Progenitor cell of endocrine pancreas (in vitro differentiated cells): ENCODE measurements at places on chromosomes 4 and X. TPM values are rescaled to one million over a fixed set of nuclear protein-coding genes. Genes with fewer than 3 reads are reported as not detected.
A peak's percentile ranks its signal among the peaks of the same experiment; 100 is the strongest.

DNA sequence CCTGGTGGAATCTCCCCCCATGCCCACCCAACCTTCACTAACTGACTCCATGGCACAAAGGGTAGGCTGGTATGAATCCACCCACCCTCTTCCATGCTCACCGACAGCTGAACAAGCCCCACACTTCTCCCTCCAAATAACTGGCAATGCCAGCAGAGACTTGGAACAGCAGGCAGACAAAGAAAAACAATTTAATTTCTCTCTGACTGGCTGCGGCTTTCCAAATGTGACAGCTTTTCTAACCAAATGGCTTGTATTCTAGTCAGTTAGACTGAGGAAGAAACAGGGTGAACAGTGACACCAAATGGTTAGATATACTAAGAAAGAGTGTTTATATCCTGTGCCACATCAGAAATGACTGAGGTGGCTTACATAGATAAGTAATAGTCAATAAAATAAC, 199.3 kb upstream of the ADAMTS3 start:
- DNase-seq: no peak

DNA sequence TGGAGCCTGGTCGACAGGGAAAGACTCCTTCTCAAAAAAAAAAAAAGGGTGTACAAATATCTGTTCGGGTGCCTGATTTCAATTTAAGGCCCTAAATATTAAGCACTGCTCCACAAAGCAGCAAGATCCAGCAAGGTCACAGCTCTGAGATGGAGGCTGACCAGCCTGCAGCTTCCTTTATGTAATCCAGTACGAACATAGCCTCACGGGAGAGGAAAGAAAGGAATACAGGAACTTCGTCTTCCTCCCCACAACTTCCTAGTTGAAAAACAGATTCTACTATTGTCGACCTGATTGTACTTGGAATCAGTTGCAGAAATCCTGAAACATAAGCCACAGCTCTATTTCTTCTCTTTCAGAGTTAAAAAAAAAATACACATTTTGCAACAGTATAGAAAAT, 53.5 kb upstream of the TBC1D9 start:
- DNase-seq: no peak

DNA sequence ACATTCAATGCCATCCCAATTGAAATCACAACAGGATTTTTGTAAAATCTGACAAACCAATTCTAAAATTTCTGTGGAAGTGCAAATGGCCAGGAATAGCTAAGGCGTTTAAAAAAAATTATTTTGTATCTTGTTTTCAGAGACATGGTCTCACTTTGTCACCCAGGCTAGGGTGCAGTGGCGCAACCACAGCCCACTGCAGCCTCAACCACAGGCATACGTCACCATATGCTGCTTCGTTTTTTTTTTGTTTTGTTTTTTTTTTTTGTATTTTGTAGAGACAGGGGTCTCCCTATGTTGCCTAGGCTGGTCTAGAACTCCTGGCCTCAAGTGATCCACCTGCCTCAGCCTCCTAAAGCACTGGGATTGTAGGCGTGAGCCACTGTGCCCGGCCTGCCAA, 24.5 kb downstream of the ZNF41 start:
- no peak for DNase-seq

GRCh38 chr4:126004941-126005340, 690.2 kb downstream of the FAT4 start:
- no peak for DNase-seq

GRCh38 chr4:77493120-77493752, 112.4 kb upstream of the CXCL13 start:
- no peak for DNase-seq

GRCh38 chrX:45347877-45348276, 147.2 kb upstream of the DIPK2B start:
- no peak for DNase-seq

DNA sequence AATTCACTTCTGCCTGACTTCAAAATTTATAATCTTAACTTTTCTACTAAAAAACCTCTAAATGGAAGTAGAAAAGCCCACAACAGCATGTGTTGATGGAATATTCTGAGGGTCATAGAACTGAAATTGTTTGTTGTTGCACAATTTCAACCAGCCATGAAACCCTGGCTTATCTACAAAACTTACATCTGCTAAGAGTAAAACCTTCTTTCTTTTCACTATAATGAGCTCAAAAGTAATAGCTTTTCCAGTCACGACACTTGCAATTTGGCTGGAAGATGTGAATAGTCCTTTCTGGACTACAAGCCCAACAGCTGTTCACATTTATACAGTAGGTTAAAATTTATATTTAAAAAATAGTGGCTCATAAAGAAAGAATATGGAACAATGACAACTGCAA, 250.0 kb downstream of the GPAT3 start:
- DNase-seq: no peak

DNA sequence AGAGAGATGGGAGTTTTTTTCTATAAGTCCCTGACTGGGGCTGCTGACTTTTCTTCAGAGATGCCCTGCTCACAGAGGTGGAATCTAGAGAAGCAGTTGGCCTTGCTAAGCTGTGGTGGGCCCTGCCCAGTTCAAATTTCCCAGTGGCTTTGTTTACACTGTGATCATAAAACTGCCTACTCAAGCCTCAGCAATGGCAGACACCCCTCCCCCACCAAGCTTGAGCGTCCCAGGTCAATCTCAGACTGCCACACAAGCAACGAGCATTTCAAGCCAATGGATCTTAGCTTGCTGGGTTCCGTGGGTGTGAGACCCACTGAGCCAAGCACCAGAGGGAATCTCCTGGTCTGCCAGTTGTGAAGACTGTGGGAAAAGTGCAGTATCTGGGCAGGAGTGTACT, 199.8 kb upstream of the WDFY3 start:
- DNase-seq: peak; percentile 9

- DNase-seq: no peak
These were observed 75.1 kb downstream of the SLC2A9 start for GRCh38 chr4:9946170-9946569.

GRCh38 chr4:102478186-102478585, 23.0 kb upstream of the NFKB1 start:
- DNase-seq: no peak

DNA sequence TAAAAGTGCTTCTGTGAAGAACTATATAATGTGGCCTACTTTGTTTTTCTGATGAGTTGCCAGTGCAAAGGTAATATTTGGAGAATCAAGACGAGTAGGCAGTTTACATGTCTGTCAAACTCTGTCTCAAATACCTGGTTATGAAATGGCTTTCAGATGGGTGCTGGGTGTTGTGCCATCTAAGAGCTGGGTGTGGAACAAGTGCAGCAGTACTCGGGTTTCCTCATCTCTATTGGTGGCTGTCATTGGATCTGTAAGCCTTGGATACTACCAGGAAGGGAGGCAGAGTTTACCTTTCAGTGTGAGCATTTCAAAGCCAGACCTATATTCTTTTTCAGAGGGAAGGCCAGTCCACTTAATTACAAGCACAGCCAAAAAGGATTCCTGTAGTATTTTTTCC, 37.2 kb downstream of the MTM1 start:
- DNase-seq: no peak

DNA sequence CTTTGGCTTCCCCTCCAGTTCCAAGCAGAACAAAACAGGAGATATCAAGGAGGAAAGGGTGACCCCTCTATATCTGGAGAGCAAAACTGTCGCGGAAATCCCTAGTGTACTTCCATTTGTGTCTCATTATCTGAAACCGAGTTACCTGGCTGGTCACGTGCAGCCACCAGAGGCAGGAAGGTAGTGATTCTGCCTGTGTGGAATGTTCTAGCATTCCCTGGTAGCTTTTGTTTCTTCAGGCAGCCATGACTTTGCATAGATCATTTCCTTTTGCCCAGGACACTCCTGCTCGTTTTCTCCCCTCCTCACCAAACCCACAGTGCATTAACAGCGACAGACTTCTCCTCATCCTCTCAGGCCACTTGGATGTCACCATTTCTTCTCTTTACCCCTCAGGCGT, 107.9 kb downstream of the PTTG2 start:
- no peak for DNase-seq

- no peak for DNase-seq
These were observed 21.4 kb downstream of the EXOC1 start for GRCh38 chr4:55874831-55875230.

GRCh38 chrX:21990832-21991231, 41.3 kb upstream of the PHEX start:
- no peak for DNase-seq

- no peak for DNase-seq
These were observed 80.7 kb upstream of the PSAPL1 start for GRCh38 chr4:7515390-7515902.

- no peak for DNase-seq
These were observed 35.0 kb upstream of the HMX1 start for GRCh38 chr4:8906668-8906970.

DNA sequence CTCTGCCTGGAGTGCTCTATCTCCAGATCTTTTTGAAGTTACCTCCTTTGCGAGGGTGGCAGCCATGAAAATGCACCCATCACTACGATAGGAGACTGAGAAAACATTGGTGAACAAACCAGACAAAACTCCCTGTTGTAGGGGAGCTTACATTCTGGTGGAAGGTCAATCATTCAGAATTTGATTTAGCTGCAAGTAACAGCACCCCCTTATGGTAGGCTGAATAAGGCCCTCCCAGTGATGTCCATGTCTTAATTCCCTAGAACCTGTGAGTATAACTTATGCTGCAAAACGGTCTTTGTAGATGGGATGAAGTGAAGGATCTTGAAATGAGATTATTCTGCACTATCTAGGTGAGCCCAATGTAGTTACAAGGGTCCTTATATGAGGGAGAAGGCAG, 5.6 kb upstream of the TEC start:
- DNase-seq: no peak

DNA sequence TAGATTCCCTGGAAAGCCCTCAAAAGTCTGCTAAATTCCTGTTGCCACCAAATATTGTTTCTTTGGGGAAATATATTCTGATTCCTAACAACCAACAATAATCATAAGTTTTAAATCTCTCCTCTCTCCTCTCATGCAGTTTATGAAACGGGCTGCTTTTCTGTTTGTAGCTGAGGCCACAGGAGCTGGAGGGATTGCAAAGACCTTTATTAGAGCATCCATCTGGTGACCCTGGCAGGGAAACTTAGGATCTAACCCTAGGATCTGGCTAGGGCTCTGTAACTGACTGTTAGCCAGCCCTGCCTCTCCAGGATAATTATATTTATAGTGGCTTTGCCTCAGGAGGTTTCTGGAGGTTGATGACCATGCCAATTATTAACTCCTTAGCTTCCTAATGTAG, 56.9 kb downstream of the SMAD1 start:
- no peak for DNase-seq

DNA sequence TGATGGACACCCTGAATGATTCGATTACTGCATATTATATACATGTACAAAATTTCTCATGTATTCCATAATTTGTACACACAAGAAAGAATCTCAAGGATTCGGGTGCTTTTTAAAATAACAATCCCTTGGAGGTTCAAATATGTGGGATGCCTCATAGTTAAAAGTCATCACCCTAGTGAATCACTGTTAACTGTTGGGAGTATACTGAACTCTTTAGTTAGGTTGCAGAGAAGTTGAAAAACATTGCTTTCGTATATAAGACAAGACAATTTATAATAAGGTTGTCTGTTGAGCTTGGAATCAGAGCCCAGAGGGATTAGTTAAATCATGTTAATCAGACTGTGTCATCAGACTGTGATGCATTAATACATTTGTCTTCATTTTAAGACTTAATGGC, 15.6 kb downstream of the DCK start:
- no peak for DNase-seq

DNA sequence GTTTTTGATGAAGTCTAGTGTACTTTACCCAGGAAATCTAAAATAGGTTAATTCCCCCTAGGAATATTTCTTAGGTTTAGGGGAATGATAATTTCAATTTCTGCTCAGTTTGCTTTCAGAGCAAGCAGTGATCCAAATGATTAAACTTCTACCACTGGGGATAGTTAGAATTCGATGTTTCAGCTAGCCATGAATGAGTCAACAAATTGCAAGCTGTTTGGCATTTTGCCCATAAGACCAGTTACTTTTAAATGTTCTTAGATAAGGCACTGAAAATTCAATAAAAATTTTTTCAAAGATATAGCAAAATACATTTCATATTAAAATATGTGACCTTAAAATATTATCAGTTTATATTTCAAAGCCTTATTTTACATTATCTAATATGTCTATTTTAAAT, 993.6 kb downstream of the ARAP2 start:
- no peak for DNase-seq

DNA sequence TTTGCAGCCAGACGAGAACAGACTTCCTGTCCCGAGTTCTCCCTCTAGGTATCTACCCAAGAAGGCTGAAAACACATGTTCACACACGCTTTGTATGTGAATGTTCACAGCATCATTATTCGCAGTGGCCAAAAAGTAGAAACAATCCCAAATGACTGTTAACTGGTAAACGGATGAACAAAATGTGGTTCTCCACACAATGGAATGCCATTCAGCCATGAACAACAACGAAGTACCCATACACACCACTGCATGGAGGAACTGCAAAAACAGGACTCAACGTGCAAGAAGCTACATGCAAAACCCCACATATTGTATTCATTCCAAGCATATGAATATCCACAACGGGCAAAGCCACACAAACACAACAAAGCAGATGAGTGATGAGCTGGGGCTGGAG, 45.0 kb downstream of the PDHA1 start:
- no peak for DNase-seq

- no peak for DNase-seq
These were observed 15.3 kb downstream of the DDIT4L start for GRCh38 chr4:100174985-100175383.

GRCh38 chr4:3375688-3376087, 66.1 kb upstream of the HGFAC start:
- no peak for DNase-seq

GRCh38 chrX:139192386-139192961, 338.1 kb upstream of the F9 start:
- no peak for DNase-seq

GRCh38 chrX:68433155-68433980, at the start of gene OPHN1:
TSS of gene OPHN1 (minus strand) at chrX:68433495. CDS start at chrX:68433020, 475 bp downstream.
- DNase-seq: peak; percentile 33

DNA sequence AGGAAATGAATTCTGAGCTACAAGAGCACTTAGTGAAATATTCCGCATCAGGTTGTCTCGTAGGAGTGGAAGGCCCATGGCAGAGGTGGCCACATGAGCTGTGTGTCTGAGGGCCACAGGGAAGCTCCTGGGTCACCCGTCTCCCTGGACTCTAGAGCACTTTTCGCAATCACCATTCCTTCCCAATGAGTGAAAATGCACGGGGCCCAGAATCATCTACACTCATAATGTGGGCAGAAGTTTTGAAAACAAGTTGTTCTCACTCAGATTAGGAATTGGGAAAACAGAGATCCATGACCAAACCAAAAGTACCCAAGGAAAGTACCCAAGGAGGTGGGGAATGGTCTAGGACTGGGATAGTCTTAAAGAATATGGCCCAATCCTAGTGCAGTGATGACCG, 94.4 kb downstream of the SCD5 start:
- no peak for DNase-seq

TMLHE gene
- total RNA-seq: 30.6 and 30.7 TPM in 2 replicates

HSFX4 gene
- total RNA-seq: not detected in 2 replicates

CHIC2 gene
- total RNA-seq: 15.6 and 15.9 TPM in 2 replicates

DTHD1 gene
- 0.12 and 0.29 TPM in 2 replicates for total RNA-seq

TMPRSS11A gene
- not detected in 2 replicates for total RNA-seq

OTUD6A gene
- not detected in 2 replicates for total RNA-seq

SLC16A2 gene
- total RNA-seq: 9.0 and 11.1 TPM in 2 replicates

NAP1L3 gene
- 7.7 and 7.8 TPM in 2 replicates for total RNA-seq

CFAP99 gene
- not detected in 2 replicates for total RNA-seq
